Karpas-422 (cell line): ENCODE measurements at places on chromosomes 7 and 10.

DNA sequence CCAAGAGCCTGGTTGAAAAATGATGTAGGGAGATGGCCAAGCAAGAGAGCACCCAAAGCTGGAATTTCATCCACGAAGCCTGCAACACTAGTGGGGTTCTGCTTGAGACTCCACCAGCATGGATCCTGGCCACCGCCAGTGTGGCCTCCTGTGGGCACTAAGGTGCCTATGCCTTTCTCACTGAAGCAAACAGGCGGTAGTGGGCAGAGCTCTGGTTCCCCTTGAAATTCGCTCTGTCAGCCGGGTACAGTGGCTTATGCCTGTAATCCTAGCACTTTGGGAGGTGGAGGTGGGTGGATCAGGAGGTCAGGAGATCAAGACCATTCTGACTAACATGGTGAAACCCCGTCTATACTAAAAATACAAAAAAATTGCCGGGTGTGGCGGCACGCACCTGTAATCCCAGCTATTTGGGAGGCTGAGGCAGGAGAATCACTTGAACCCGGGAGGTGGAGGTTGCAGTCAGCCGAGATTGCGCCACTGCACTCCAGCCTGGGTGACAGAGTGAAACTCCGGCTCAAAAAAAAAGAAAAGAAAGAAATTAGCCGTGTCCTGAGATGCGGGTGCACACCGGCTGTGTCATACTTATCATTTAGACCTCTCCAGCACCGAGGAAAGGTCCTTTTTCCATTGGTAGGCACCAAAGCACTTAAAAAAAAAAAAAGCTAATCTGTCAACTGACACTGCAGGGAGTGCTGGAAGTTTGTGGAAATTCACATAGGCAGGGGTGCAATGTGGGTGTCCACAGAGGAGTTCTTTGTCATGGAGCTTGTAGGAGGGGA lies 28.3 kb downstream of the CCM2 start:
- no peak for DNase-seq

DNA sequence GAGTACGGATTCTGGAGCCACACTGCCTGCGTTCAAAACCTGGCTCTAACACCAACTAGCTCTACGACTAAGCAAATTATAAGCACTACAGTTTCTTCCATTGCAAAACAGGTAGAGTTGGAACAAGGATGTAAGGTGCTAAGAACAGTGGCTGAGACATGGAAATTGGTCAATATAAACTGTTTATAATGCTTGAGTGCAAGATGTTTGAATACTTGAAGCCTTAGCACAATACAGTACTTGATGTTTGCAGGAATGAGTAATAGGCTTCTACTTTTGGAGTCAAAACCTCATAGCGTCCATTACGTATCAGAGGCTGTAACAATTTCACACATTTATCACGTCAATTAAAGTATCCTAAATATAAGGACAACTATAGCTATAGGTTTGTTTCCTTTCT lies 6.9 kb downstream of the NT5C2 start:
- DNase-seq = no peak

- no peak for DNase-seq
Observed at GRCh38 chr7:31253532-31253931, 87.0 kb downstream of the NEUROD6 start.

DNA sequence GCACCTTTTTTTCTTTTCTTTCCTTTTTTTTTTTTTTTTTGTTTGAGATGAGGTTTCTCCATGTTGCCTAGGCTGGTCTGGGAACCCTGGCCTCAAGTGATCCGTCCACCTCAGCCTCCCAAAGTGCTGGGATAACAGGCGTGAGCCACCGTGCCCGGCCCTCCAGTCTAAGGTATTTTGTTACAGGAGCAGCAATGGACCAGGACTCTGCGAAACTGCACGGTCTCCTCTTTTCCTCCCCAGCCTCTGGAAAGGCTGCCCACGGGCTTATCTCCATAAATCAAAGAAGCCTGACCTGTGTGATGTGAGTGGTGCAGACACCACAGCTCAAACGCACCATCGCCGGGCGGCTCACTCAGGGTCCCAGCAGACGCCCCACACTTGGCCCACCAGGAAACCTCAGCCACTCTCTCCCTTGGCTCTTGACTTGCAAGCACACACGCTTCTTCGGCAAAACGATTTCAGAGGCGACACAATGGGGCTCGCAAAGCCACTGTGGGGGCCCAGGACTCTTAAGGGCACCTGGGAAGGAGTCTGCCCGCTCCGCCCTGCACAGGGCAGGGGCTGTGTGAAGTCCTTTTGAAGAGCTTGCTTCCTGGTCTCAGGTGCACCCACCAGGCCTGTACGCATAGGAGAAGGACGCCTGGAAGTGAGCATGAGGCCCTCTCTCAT lies 20.6 kb downstream of the WDR86 start:
- no peak for DNase-seq

GRCh38 chr7:119684763-119685162 lies 588.2 kb upstream of the KCND2 start:
- DNase-seq = no peak

GRCh38 chr7:94357076-94357475 lies 37.6 kb upstream of the COL1A2 start:
- DNase-seq = no peak

DNA sequence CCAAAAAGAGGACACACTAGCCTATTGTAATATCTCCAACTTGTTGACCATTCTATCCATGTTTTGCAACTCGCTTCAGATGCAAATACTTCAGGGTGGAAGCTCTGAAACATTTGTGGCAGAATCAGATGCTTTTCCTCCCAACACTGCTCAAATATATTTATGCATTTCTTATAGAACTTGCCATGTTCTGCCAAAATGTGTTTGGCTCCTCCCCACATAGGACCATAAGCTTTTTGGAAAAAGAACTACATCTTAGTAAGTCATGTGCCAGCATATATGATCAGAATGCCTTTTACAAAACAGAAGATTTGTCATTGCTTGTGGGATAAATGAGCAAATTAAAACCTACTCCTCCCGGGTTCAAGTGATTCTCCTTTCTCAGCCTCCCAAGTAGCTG lies 484.5 kb downstream of the TNS3 start:
- no peak for DNase-seq
